ENCODE measurements at places on chromosomes 5 and 9.

GRCh38 chr5:127812570-127812969, 109.4 kb downstream of the CCDC192 start:
- no peak for DNase-seq

DNA sequence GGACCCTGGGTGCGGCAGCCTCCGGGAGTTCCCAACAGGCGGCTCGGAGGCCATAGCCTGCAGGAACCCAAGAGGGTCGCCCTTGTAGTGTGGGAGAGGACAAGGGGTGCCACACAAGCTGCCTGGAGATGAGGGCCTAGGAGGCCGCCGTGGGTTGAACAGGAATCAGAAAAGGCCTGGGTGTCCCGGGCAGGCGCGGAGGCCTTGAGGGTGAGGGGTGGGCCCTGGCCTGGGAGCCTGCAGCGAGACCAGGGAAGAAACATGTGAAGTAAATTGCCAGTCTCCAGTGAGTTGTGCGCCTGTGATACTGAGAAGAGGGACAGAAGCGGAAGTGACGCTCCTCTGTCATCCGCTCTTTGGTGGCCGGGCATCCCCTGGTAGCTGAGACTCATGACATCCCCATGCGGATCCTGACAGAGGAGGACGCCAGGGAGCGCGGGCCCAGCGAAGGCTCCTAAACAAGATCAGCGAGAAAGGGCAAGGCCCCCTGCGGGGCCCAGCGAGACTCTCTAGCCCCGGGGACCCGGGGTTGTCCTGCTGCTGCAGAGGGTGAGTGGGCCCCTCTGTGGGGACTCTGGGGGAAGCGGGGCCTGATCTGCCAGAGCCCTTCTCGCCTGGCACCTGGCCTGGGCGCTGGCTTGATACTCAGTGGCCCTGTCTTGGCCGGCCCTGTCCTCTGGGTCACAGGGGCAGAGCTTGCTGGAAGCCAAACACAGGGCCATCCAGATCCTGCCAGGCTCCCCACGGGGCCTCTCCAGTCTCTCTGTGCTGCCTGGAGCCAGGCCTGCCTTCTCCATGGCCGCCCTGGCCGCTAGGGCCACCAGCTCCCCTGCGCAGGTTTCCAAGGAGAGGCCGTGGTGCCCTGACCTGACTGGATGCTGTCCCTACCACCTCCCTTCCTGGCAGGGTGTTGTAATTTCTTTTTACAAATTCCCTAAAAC, 788.4 kb downstream of the TLE4 start:
- no peak for DNase-seq

- DNase-seq: no peak
Measured at GRCh38 chr5:168961681-168962080, 339.3 kb downstream of the SLIT3 start.

GRCh38 chr5:36058776-36059175, 7.9 kb downstream of the UGT3A2 start:
- no peak for DNase-seq

- no peak for DNase-seq
Measured at GRCh38 chr9:108691614-108692013, 164.2 kb downstream of the ACTL7B start.

DNA sequence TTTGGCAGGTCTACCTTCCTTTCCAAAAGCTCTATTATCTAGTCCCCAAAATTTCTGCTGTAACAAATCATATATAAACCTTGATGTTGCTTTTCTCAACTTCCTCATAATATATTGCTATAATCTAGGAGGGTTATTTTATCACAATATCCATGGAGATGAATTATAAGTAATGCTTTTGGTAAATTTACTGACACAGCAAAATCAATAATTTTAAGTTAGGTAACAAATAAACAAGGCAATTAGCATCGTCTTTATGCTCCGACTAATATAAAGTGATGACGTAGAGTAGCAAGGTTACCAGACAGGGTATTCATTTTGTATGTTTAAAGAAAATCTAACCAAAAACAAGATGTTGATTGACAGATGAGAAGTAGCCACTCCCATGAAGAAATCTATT, 132.3 kb upstream of the ST8SIA4 start:
- DNase-seq: no peak

GRCh38 chr5:140557136-140557805, at the start of gene SRA1:
SRA1 (minus strand) TSS chr5:140557473; CDS start chr5:140557452, 21 bp downstream.
- peak; percentile 93 for DNase-seq

DNA sequence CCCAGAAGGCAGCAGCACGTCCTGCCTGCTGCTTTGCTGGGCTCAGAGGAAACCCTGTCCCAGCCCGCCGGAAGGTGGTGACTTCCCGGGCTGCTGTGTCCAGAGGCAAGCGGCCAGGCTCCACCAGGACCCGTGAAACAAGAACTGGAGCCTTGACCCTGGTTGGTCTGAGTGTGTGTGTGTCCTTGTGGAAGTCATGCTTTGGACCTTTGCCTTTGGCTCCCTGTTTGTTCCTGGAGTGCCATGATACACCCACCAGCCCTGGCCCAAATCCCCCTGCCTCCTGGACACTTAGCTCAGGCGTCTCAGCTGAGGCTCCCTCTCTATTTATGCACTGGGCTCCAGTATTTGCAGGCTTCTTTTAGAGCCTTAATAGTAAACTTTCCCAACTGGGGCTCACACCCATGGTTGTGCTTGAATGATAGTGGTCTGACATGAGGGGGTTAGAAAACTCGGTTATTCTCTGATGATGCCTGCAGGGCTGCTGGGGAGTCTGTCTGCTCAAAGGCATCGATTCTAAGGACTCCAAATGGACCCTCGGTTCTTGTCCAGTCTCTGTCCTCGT, 72.2 kb downstream of the C9orf50 start:
- no peak for DNase-seq

GRCh38 chr9:26326563-26326962, 566.0 kb downstream of the CAAP1 start:
- no peak for DNase-seq

GRCh38 chr5:73901455-73901854, 275.5 kb downstream of the ARHGEF28 start:
- DNase-seq: no peak

- no peak for DNase-seq
Measured at GRCh38 chr5:1498623-1499416, 24.9 kb downstream of the LPCAT1 start.

DNA sequence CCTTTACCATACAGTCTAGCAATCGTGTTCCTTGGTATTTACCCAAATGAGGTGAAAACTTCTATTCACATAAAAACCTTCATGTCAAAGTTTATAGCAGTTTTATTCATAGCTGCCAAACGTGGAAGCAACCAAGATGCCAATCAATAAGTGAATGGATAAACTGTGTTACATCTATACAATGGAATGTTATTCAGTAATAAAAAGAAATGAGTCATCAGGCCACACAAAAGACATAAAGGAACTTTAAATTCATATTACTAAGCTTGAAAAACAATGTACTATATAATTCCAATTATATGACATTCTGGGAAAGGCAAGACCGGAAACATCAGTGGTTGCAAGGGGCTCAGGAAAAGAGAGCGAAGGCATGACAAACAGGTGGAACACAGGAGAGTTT, 679.9 kb downstream of the ISL1 start:
- DNase-seq: no peak

DNA sequence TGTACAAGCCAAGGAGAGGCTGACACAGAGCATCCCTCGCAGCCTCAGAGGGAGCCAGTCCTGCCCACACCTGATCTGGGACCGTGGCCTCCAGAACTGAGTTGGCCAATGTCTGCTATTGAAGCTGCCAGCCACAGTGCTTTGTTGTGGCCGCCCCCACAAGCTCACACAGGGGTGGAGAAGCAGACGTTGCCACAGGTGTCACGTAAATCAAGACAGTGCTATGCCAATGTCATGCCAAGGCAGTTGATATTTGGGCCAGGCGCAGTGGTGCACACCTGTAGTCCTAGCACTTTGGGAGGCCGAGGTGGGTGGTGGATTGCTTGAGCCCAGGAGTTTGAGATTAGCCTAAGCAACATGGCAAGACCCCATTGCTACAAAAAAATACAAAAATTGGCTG, 17.3 kb upstream of the TERT start:
- DNase-seq: no peak

GRCh38 chr5:113233606-113234005, 201.2 kb downstream of the TSSK1B start:
- DNase-seq: no peak

DNA sequence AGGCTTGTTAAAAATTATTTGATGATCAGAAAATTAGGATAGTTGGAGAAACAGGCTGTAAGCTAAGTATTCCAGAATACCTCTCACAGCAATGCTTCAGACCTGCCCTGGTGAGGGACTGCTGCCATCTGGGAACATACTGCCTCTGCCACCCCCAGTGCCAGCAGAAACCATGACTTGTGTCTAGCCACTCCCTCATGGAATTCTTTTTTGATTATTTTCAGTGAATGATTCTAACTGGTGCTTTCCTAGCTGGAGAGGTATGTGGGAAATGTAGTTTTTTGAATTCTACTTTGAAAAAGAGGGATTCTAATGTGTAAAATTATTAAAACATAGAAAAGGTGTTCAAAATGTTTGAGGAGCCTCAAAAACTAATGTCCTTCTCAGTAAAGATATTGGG, 126.3 kb downstream of the HMHB1 start:
- DNase-seq: no peak

DNA sequence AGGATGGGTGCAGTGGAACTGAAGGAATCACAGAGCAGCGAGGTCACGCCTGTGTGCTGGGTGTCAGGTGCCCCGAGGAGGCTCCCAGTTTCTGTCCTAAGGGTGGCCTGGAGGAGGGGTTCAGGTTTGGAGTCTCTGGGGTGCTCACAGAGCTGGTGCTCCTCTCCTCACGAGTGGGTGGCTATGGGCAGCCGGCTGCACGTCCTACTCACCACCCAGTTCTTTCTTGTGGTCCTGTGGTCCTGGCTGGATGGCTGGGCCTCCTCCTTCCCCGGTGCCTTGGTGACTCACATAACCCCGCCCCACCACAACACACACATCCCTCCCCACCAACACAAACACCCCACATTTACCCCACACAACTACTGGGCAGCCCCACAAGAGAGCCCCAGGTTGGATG, 9.9 kb upstream of the PTGS1 start:
- DNase-seq: no peak

- no peak for DNase-seq
Measured at GRCh38 chr5:128099944-128100343, 16.4 kb downstream of the SLC12A2 start.

GRCh38 chr5:68898951-68899471, 194.8 kb upstream of the SLC30A5 start:
- no peak for DNase-seq

DNA sequence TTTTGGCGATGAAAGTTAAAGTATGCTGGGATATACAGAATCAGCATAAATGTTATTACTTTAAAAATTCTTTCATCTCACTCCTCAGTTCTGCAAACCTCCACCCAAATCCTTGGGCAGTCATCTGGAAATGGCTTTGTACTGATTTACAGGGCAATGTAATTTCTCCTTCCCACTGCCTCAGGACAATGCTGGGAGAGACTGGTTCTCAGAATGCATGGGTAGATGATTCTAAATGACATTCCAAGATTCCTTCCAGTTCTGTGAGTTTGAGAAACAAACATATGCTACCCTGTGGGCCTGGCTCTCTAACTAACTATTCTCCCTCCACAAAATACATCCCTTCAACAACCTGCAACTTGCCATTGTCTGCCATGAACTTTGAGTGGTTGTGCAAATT, 7.5 kb upstream of the PSAT1 start:
- DNase-seq: no peak

GRCh38 chr9:97128919-97129318, 90.0 kb upstream of the CTSV start:
- no peak for DNase-seq

- no peak for DNase-seq
Measured at GRCh38 chr9:138060365-138060764, 182.8 kb downstream of the CACNA1B start.

GRCh38 chr9:35828716-35829083, at the start of gene FAM221B:
FAM221B (minus strand) TSS chr9:35828732; CDS start chr9:35826161, 2,571 bp downstream.
- DNase-seq: no peak

GRCh38 chr5:95934207-95934804, 27.3 kb downstream of the ELL2 start:
- DNase-seq: peak; percentile 86

- no peak for DNase-seq
Measured at GRCh38 chr9:6232336-6232945, 16.8 kb downstream of the IL33 start.

GRCh38 chr9:98970532-98971041, 26.9 kb downstream of the COL15A1 start:
- DNase-seq: no peak

- no peak for DNase-seq
Measured at GRCh38 chr5:165227515-165227914, 1722.1 kb downstream of the MAT2B start.

GRCh38 chr5:178404987-178405386, 172.4 kb upstream of the PHYKPL start:
- no peak for DNase-seq

- no peak for DNase-seq
Measured at GRCh38 chr9:126999315-127000068, 84.9 kb downstream of the RALGPS1 start.

DNA sequence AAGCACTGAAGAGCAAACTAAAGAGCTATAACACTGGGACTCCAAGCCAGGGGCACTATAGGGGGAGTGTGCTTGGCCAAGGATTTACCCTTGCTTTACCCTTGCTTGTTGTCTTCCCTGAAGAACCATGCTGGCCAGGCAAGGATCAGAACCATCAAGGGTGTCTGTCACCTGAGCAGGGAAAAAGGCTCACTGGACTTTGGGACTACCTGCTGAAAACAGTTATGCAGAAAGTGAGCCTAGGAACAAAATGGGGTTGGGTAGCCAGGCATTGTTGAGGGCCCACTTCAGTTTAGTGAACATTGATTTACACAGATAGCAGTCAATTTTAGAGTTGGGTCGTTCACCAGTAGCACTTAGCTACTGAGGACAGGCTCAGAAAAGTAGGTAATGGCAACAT, 8.0 kb upstream of the TMEM171 start:
- no peak for DNase-seq

GRCh38 chr5:76331126-76331525, 72.0 kb upstream of the IQGAP2 start:
- DNase-seq: no peak

- DNase-seq: peak; percentile 79
Measured at GRCh38 chr9:69421908-69422801, 97.1 kb downstream of the ENTREP1 start.

DNA sequence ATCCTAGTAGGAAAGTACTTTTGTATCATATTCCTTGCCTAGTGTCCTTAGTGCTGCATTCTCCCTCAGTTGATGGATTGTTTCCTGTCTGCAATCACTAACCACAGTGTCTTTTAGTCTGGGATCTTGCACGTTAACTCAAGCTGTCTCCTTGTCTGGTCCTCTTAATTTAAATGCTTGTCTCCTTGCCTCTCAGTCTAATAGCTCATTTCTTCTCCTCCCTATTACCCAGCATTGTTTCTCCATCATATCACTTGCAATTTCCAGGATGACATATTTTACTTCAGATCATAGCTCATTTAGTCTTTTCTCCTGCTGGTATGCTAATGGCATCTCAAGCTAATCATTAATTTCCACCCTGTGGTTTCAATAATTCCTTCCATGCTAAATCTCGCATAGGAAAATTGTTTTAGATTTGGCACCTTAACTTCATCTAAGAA, 2052.0 kb upstream of the C9orf72 start:
- no peak for DNase-seq

- DNase-seq: no peak
Measured at GRCh38 chr5:176955895-176956294, 50.7 kb downstream of the UIMC1 start.

Data from hematopoietic multipotent progenitor cell treated with erythropoietin and hydrocortisone succinate and interleukin-3 and kit ligand, for 17 days (in vitro differentiated cells).